ENCODE measurements at places on chromosomes 7 and 10.

DNA sequence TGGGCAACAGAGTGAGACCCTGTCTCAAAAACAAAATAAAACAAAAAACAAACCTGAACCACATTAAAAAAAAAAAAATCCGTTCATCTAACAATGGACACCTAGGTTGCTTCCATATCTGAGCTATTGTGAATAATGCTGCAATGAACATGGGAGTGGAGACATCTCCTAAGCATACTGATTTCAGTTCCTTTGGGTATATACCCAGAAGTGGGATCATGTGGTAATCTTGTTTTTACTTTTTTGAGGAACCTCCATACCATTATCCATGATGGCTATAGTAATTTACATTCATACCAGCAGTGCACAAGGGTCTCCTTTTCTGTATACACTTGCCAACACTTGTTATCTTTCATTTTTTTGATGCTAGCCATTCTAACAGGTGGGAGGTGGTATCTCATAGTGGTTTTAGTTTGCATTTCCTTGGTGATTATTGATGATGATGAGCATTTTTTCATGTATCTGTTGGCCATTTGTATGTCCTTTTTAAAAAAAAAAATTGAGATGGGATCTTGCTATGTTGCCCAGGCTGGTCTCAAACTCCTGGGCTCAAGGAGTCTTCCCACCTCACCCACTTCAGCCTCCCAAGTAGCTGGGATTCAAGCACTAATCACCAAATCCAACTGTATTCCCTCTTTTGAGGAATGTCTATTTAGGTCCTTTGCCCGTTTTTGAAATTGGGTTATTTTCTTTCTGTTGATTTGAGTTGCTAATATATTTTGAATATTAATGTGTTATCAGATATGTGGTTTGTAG lies 17.5 kb downstream of the CDK13 start:
- no peak for DNase-seq

DNA sequence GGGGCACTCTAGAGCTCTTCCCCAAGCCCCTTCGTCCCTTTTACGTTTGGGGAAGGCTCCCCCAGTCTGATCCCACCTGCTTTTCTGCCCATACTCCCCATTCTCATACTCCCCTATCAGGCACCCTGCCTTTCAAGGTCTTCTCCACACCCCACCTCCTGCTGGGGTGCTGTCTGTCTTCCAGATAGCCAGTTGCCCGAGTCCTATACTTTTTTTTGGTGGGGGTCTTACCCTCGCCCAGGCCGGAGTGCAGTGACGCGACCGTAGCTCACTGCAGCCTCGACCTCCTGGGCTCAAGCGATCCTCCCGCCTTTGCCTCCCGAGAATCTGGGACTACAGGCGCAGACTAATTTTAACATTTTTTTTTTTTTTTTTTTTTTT lies 775 bp upstream of the ABHD11 start:
- no peak for DNase-seq

DNA sequence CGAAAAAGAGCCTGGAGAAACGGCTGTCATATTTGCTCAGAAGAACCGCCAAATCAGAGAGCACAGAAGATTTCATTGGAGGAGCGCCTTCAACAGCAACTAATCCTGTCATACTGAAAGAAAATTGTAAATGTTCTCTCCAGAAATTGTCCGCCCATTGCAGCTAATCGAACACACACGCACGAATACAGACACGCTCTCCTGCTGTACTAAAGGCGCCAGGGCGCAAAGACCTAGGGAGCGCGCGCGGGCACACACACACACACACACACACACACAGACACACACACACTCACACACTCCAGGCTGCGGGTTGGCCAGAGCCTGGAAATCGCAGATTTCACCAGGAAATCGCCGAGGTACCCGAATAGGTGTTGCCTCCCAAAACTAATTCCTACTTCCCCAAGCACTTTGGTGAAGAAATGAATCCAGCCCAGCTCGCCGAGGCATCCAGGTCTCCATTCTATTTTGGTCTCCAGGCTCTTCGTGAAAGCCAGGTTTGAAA lies at the start of gene CHRM2:
TSS of gene CHRM2 (plus strand) at position 157 of the 505 bp plus-strand sequence. CDS start 146,214 bp downstream, outside the sequence.
- no peak for DNase-seq

DNA sequence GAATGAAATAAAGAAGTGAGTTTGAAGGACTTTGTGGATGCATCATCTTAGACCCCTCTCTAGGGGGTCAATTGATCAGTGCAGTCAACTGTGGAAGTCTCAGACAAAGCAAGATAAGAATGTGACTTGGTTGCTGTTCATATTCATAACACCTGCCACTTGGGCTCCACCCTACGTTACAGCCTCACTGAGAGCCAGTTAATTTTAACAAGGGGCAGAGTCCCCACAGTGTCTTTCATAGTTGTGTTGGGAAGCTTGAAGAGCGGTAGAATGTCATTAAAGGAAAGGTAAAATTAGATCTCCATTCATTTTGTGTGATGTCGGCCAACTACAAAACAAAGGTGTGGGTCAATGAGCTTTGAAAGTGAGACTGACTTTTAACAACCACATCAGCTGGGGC lies 442.1 kb upstream of the C7orf33 start:
- DNase-seq, result no peak

DNA sequence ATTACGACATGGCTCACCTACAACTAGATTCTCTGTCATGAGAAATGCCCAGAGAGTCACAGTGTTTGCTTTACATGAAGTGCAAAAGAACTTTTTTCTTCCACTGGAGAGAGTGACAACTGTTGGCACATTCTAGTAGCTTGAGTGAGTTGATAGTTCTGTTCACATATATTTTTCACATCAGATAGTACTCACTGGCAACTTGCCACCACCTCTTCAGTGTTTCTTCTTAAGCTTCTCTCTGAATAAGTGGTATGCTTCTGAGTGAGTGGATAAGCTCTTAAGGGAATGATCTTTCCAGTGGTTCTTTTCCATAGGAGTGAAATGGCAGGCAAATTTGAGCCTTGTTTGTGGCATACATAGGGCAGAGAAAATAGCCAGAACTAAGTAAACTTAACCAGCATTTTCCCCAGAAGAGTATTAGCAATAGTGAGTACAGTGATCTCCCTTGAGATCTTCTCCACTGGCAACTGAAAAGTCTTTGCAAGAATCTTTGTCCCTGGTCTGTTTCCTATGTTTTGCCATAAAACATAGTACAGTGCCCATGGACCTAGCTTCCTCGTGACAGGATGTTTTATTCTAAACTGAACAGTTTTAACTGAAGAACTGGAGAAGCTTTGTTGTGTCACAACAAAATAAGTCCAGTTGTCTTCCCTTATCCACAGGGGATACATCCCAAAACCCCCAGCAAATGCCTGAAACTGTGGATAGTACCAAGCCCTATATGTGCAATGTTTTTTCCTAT lies 125.4 kb upstream of the CDK13 start:
- no peak for DNase-seq

DNA sequence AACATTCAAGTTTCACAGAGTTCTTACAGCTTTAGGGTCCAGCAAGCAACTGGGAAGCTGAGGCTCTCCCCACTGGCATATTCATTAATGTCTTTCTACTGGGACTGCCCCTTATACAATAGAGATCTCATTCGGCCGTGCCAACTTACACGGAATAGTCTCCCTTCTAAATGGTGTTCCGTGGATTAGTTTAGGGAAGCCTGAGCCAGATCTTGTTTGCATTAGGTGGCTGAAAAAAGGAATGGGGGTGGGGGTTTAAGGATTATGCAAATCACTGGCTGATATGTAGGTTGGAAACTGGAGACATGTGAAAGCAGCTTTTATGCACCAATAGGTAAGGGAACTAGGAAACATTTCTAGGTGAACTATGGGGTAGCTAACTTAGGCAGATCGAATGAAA lies 218.3 kb downstream of the TRIL start:
- DNase-seq, result no peak

DNA sequence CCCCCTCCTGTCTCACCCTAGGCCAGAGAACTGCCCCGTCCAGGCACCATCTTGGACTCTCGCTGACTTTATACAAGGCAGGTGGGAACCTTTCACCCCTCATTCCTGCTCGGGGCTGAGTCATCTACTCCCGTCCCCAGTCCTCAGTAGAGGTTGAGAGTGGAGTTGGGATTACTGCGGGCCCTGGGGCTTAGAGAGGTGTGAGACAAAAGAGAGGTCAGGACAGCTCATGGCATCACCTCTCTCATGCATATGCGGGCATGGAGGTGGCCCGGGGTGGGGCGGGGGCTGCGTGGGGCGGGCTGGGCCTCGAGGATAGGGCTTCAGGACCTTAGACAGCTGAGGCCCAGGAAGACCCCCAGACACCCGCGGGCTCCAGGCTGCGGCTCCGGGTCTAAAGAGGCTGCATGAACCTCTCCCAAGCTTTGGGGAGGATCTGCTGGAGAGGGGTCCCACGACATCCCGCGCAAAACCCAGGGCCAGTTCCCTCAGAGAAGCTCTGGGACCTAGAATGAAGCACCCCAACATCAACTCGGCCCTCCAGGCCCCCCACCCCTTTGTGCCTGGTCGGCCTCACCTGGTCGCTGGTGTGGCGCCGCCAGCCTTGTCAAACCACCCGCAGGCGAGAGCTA lies 317 bp downstream of the PDZD7 start:
- no peak for DNase-seq

DNA sequence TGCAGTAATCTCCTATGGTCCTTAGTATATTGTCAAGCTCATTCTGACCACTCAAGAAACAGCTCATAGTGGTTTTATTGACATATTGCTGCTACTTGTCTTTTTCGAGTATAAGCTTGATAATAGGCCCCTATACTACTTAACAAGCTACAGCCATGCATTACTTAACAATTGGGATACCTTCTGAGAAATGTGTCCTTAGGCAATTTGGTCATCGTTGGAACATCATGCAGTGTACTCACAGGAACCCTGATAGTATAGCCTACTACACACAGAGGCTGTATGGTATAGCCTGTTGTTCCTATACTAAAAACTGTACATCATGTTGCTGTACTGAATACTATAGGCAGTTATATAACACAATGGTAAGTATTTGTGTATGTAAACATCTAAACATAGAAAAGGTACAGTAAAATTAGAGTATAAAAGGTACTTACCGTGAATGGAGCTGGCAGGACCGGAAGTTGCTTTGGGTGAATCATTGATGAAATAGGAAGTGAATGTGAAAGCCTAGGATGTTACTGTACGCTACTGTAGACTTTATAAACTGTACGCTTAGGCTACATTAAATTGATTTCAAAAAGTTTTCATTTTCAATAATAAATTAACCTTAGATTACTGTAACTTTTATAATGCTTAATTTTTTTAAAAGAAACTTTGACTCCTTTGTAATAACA lies 160.9 kb downstream of the LRRC4 start:
- no peak for DNase-seq

- peak; percentile 35 for DNase-seq
Measured at GRCh38 chr7:105003275-105003674, 10.7 kb upstream of the KMT2E start.

DNA sequence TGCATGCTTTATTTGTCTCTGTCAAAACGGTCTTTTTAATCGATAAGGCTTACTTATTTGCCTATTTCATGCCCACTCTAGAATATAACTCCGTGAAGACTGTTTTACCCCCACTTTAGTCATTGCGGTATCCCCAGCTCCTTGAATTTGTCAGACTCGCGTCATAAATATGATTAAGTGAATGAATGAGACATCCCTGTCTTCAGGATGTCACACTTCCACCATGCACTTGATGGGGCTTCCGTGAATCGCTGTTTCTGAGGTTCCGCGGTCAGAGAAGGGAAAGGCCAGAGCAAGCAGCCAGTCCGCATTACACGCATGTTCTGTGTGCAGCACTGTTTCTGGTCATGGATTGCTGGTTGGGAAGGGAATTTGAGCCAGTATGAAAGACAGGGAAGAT lies 138.8 kb downstream of the CELF2 start:
- no peak for DNase-seq

GRCh38 chr10:125140151-125140550 lies 20.2 kb downstream of the CTBP2 start:
- DNase-seq, result no peak

DNA sequence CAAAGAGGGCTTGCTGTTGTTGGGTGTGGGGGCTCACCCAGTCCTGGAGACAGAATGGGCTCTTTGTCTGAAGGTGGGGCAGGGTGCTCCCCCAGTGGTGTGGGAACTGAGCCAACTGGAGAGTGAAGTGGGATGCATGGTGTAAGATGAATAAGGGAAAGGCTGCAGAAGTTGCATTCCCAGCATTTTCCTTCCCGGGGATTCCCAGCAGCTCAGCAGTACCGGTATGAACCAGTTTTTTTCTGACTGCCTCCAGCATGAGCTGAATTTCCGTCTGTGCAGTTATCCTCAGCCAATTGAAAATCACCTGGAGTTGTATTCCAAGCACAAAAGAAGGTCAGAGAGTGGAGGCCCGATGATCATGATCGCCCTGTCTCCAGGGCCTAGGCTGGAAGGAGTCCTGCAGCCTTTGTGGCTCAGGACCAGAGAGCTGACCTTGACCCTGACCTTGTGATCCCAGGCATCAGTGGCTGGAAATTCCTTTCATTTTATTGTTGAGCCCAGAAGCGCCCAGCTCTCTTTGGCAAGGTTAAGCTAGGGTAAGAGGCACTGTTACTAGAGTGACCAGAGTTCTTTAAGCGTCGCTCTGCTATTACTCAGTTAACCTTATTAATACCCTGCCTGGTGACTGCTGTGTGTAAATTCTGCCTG lies 33.4 kb downstream of the OGDH start:
- no peak for DNase-seq

GRCh38 chr7:99742737-99743394 lies 7.9 kb upstream of the CYP3A7 start:
- no peak for DNase-seq

DNA sequence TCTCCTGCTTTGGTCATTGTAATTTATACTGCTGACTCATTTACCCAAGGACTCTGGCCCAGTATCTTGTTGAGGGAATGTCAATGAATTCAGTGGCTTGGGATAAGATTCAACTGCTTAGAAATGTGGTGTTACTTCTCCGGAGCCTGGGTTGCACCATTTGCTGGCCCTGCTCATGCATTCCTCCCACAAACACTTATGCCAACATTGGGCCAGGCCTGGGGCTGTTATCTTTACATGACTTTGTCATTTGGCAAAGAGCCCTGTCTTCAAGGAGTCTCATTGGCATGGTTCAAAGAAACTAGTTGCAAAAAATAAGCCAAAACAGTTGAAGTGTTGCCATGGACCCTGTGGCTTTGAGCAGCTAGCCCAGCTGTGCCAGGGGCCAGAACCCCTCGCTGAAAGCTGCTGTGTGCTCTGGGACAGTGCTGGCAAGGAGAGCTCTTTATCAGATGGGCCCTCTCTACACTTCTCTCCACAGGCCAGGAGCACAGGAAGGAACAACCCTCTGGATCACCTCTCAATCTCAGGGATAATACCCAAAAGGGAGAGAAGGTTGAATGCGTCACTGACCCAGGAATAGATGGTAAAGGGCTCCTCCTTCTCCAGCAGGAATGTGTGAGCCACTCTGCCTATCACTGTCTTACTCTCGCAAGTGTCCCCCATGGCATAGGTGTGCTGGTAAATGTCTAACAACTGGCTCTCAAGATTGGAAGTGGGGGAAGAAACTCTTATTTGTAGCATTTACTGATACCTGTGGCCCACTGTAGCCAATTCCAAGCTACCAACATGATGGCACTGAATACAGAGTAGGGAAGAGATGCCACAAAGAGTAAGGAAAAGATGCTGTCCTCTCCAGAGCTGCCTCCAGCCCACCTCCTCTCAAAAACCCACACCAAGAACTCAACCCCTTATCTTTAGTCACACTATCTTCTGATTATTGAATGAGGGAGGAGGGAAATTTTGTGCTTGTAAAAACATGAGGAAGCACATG lies 23.5 kb upstream of the PDE1C start:
- DNase-seq, result no peak
